ENCODE measurements at places on chromosomes 3 and 15.

DNA sequence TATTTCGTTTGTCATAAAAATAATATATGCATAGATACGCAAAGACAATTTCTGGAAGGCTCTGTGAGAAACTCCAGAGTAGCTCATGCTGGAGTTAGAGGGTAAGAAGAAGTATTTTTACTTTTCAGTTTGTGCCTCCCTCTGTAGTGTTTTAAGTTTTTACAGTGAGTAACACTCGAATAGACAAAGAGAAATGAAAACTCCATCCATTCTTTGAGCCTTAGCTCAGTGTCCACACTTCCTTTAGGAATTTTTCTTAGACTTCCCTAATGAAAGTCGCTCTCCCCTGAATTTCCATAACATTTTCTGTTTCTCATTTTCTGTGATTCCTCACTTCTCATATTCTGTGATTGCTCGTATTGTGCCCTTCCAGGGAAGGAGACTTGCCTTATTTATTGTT, 2.1 kb downstream of the BLOC1S6 start:
- no peak for DNase-seq

GRCh38 chr3:128501431-128501830, 8.4 kb upstream of the GATA2 start:
- DNase-seq, result no peak

DNA sequence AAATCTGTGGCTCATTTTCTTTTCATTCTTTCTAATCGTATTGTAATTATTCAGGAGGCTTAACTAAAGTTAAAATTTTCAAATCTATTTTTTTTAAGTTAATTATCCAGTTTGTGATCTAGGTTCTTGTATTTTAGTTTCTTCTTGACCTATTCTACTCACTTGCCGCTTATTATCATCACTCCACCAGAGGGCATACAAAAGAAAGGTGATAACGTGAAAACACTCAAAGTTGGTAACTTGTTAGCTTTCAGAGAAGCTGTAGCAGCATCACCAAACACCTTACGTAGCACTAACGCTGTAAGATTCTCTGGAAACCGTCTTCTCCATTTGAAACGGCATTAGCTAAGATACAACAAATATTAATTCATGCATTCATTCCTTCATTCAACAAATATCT, 4.8 kb downstream of the GNB4 start:
- no peak for DNase-seq

GRCh38 chr3:11001020-11001657, 8.6 kb downstream of the SLC6A1 start:
- no peak for DNase-seq

GRCh38 chr3:4772171-4772804, 206.9 kb upstream of the BHLHE40 start:
- DNase-seq, result no peak
